ENCODE measurements at places on chromosomes 12 and 14. TPM values are rescaled to one million over a fixed set of nuclear protein-coding genes. Genes with fewer than 3 reads are reported as not detected.

EGLN3 gene
- total RNA-seq = 2.1 TPM

DACT1 gene
- total RNA-seq = 0.05 TPM

TCTN2 gene
- 8.0 TPM for total RNA-seq

ANKRD9 gene
- total RNA-seq = 24.2 TPM

SOCS4 gene
- total RNA-seq = 25.5 TPM

MAP1LC3B2 gene
- 0.19 TPM for total RNA-seq

OTX2 gene
- not detected for total RNA-seq

SDSL gene
- total RNA-seq = 2.4 TPM

COQ10A gene
- total RNA-seq = 8.4 TPM

TESPA1 gene
- not detected for total RNA-seq

OR6C6 gene
- total RNA-seq = not detected

PMCH gene
- not detected for total RNA-seq

RNASE4 gene
- 11.4 TPM for total RNA-seq

SOCS2 gene
- total RNA-seq = 83.3 TPM

ANKRD33 gene
- 0.19 TPM for total RNA-seq

SLC2A13 gene
- 4.6 TPM for total RNA-seq

SLC2A14 gene
- not detected for total RNA-seq

RILPL1 gene
- total RNA-seq = 7.4 TPM

ST8SIA1 gene
- total RNA-seq = 0.17 TPM

C12orf56 gene
- total RNA-seq = 0.05 TPM

GZMB gene
- not detected for total RNA-seq

CTSG gene
- not detected for total RNA-seq

C14orf132 gene
- 2.8 TPM for total RNA-seq

PTPN21 gene
- 7.3 TPM for total RNA-seq

OR4E2 gene
- total RNA-seq = not detected

CLMN gene
- 1.5 TPM for total RNA-seq

PTPRB gene
- 169 TPM for total RNA-seq

PIWIL1 gene
- not detected for total RNA-seq

ZFHX2 gene
- 0.23 TPM for total RNA-seq

DUSP6 gene
- total RNA-seq = 317 TPM

BIN2 gene
- not detected for total RNA-seq

C12orf54 gene
- not detected for total RNA-seq

DHH gene
- 1.2 TPM for total RNA-seq

LRFN5 gene
- not detected for total RNA-seq

FSCB gene
- total RNA-seq = not detected

NKX2-8 gene
- total RNA-seq = not detected

SYCP3 gene
- not detected for total RNA-seq

MGST1 gene
- 13.6 TPM for total RNA-seq

AVPR1A gene
- total RNA-seq = under 0.01 TPM

GARIN6 gene
- not detected for total RNA-seq

ACSS3 gene
- 0.37 TPM for total RNA-seq

DBX2 gene
- total RNA-seq = not detected

MARK3 gene
- total RNA-seq = 65.2 TPM

GLIPR1L1 gene
- total RNA-seq = not detected

Data from dermis blood vessel endothelial cell (primary cell).